Smooth muscle cell of trachea (primary cell): ENCODE measurements at places on chromosomes 12 and 14. TPM values are rescaled to one million over a fixed set of nuclear protein-coding genes. Genes with fewer than 3 reads are reported as not detected.

IL31 gene
- not detected in 2 replicates for total RNA-seq

ADAMTS20 gene
- not detected in 2 replicates for total RNA-seq

TFCP2 gene
- total RNA-seq, result 9.9 and 16.1 TPM in 2 replicates

ESR2 gene
- total RNA-seq, result 0.29 and 0.50 TPM in 2 replicates

CLEC2B gene
- 14.2 and 19.3 TPM in 2 replicates for total RNA-seq

IL26 gene
- not detected in 2 replicates for total RNA-seq

B3GNT4 gene
- 0.33 TPM in 1 of 2 replicates, not detected in the other for total RNA-seq

IKZF4 gene
- 1.2 and 1.7 TPM in 2 replicates for total RNA-seq

RPAP3 gene
- 10.6 and 21.1 TPM in 2 replicates for total RNA-seq

DDN gene
- total RNA-seq, result 0.15 and 0.17 TPM in 2 replicates

LRRC9 gene
- not detected in 2 replicates for total RNA-seq

PRICKLE1 gene
- total RNA-seq, result 3.6 and 8.1 TPM in 2 replicates
